ENCODE measurements at places on chromosomes 5 and 9. TPM values are rescaled to one million over a fixed set of nuclear protein-coding genes. Genes with fewer than 3 reads are reported as not detected.

Gene SLC36A3
- 0.28 TPM for total RNA-seq

DNA sequence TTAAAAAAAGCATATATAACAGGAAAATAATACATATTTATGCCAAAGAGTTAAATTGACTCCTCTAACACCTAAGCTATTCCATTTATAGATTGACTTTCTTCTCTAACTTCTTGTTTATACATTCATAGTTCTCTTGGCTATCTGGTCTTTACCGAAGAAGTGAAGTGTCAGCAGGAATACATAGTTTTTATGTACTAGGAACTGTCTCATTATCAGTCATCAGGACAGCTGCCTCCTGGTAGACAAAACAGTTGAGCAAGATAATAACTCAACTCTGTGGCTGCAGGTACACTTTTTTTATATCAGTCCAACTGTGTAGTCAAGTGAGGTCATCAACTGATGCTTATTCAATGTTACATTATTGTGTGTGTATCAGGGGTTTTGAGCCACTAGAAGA, 1436.0 kb upstream of the NUDT12 start:
- DNase-seq: no peak
- H3K36me3 ChIP-seq: no peaks in the 10 kb centered on the region

- DNase-seq: no peak
- no peak overlapping the region for H3K27ac ChIP-seq
- no peaks in the 10 kb centered on the region for H3K36me3 ChIP-seq
- no peaks in the 10 kb centered on the region for H3K27me3 ChIP-seq
- no peaks in the 10 kb centered on the region for H3K4me1 ChIP-seq
- no peak overlapping the region for H3K4me3 ChIP-seq
Measured at GRCh38 chr9:71918419-71918818, 7.0 kb downstream of the C9orf85 start.

GRCh38 chr5:55576661-55577060, 41.9 kb upstream of the PLPP1 start:
- H3K27me3 ChIP-seq: no peaks in the 10 kb centered on the region
- peak overlapping the region; percentile 68 for H3K27ac ChIP-seq
- no peak overlapping the region for H3K4me3 ChIP-seq
- no peak for DNase-seq
- H3K36me3 ChIP-seq: no peaks in the 10 kb centered on the region

- H3K36me3 ChIP-seq: no peaks in the 10 kb centered on the region
- H3K4me3 ChIP-seq: no peak overlapping the region
Measured at GRCh38 chr5:133029416-133029815, 3.1 kb upstream of the ZCCHC10 start.

DNA sequence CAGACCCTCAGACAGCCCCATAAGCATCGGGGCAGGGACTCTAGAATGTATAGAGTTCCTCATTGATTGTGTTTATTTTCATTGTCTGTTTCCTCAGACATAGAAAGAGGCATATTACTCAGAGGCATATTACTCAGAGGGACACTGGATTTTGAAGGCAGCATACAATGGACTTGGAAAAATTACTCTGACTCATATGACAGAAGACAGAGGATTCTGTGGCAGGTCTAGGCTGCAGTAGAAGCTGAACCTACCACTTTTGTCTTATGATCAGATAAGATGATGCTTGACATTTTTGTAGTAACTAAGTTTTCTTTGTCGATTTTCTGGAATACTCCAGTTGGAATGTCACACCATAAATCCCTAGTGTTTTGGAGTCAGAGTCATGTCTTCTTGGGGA, 105.2 kb downstream of the ST8SIA4 start:
- no peaks in the 10 kb centered on the region for H3K27me3 ChIP-seq
- no peak overlapping the region for H3K27ac ChIP-seq
- H3K4me1 ChIP-seq: no peaks in the 10 kb centered on the region

- H3K27me3 ChIP-seq: no peaks in the 10 kb centered on the region
- no peak overlapping the region for H3K4me3 ChIP-seq
- no peaks in the 10 kb centered on the region for H3K36me3 ChIP-seq
- H3K4me1 ChIP-seq: no peaks in the 10 kb centered on the region
Measured at GRCh38 chr5:153624451-153624765, 133.9 kb downstream of the GRIA1 start.

Gene SPATA31C1
- total RNA-seq: 0.97 TPM

DNA sequence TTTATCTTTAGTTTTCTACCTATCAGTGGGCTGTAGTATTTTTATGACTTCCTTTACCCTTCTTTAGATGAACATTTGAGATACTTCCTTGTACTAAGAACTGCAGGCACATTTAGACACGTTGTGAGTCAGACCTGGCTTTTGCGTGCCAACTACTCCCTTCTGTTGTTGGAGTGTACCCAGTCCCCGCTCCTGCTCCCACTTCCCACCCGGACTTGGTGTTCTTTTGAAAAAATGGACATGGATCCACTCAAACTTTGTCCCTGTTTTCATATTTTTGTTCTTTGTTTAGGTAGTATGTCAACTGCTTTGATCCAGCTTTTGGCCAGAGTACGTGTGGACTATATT, 60.7 kb downstream of the PARP8 start:
- H3K36me3 ChIP-seq: no peaks in the 10 kb centered on the region
- H3K27me3 ChIP-seq: no peaks in the 10 kb centered on the region
- no peaks in the 10 kb centered on the region for H3K4me1 ChIP-seq
- no peak overlapping the region for H3K4me3 ChIP-seq

DNA sequence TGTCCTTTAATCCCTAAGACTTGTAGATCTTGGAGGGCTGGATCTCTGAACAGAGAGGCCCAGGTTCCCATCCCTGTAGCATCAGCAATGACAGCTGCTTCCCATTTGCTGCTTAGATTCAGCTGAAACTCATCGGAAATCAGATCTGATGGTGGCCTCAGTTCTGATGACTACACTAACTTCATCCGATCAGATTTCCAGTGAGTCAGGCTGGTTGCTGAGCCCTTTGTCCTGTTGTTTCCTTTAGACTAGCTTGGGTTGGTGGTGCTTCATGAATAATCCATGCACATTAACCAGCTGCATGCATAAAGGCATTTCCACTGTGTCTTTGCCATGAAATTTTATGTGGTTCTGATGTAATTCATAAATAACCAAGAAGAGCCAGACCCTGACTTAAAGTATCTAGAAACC, 195.2 kb upstream of the TUT7 start:
- no peak overlapping the region for H3K27ac ChIP-seq
- no peak overlapping the region for H3K4me3 ChIP-seq
- no peaks in the 10 kb centered on the region for H3K36me3 ChIP-seq
- H3K27me3 ChIP-seq: no peaks in the 10 kb centered on the region

Gene NIPAL4
- total RNA-seq: 2.8 TPM

DNA sequence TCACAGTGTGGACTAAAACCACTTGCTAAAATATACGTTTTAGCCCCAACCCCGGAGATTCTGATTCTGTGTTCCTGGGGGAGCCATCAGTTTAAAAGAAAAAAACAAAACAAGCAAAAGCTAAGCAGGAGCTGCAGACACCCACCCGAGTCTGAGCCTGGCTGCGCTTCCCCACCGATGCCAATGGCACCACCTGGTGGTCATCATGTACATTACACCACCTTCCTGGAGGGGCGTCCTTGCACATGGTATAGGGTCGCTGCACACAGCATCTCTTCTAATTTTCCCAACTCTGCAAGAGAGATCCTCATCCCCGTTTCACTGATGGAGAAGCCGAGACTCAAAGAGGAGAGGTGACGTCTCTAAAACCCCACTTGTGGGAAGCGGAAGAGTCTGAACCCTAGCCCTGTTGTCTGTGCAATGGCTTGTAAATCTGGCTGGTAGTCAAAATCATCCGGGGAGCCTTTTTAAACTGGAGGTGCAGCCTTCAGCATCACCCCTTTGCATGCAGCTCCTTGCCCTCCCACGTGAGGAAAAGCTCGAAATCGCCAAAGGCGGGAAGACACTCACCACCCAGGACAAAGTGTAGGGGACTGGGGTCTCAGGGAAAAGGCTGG, 23.1 kb upstream of the CNOT6 start:
- H3K4me1 ChIP-seq: no peaks in the 10 kb centered on the region
- no peaks in the 10 kb centered on the region for H3K36me3 ChIP-seq
- no peak overlapping the region for H3K4me3 ChIP-seq
- no peaks in the 10 kb centered on the region for H3K27me3 ChIP-seq
- no peak overlapping the region for H3K27ac ChIP-seq

Gene ASPN
- 1.8 TPM for total RNA-seq

GRCh38 chr5:24998641-24999040, 353.9 kb upstream of the CDH10 start:
- no peaks in the 10 kb centered on the region for H3K27me3 ChIP-seq
- H3K36me3 ChIP-seq: no peaks in the 10 kb centered on the region
- H3K4me1 ChIP-seq: no peaks in the 10 kb centered on the region
- H3K4me3 ChIP-seq: no peak overlapping the region

GRCh38 chr9:112558476-112558875, 71.8 kb downstream of the KIAA1958 start:
- no peaks in the 10 kb centered on the region for H3K27me3 ChIP-seq
- no peaks in the 10 kb centered on the region for H3K4me1 ChIP-seq
- no peak for DNase-seq

DNA sequence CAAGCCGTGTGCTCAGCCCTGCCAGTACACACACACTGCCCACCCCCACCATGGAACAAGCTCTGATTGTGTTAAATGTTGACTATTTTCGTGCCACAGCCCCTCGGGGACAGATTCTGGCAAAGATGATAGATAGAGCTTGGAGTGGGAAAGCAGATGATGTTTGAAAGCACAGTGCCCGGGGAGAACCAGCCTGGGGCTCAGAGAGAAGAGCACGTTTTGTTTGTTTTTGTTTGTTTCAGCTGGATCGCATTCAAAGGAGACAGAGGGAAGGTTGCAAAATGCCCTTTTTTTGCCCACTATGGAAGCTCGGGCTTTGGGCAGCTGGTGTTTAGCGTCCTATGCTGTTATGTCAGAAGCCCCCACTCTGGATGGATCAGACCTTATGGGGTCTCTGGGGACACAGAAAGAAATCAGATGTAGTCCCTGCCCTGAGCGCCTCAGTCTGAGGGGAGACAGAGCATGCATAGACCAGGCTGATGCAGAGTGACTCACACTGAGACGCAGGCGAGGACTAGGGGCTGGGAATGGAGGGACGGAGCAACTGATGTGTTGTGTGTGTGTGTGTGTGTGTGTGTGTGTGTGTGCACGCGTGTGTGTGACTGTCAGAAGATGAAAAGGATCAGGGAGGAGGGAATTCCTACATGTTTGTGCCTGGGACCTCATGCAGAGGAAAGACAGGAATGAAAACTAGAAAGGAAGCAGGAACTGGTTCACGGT, 229.7 kb downstream of the MELK start:
- no peaks in the 10 kb centered on the region for H3K27me3 ChIP-seq
- H3K27ac ChIP-seq: no peak overlapping the region
- H3K36me3 ChIP-seq: no peaks in the 10 kb centered on the region
- H3K4me1 ChIP-seq: no peaks in the 10 kb centered on the region
- H3K4me3 ChIP-seq: no peak overlapping the region

DNA sequence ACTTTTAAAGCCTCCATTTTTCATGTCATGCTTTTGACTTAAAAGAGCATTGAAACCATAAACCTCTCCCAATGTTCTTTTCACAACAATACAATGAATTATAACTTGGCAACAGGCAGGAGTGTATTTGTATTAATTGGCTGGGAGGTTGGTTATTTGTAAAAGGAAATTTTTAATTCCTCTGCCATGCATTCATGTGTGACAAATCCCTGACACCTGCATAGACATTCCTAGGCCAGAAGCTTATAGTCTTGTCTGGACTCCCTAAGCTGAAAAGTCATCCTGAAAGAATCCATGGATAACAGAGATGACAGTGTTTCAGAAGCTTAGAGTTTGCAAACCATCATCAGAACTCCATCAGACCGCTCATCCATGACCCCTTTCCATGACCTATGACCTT, 76.3 kb upstream of the PTGER4 start:
- no peak overlapping the region for H3K27ac ChIP-seq
- no peak overlapping the region for H3K4me3 ChIP-seq
- no peaks in the 10 kb centered on the region for H3K4me1 ChIP-seq
- no peaks in the 10 kb centered on the region for H3K27me3 ChIP-seq
- H3K36me3 ChIP-seq: no peaks in the 10 kb centered on the region

Gene WWC1
- total RNA-seq: 52.6 TPM

DNA sequence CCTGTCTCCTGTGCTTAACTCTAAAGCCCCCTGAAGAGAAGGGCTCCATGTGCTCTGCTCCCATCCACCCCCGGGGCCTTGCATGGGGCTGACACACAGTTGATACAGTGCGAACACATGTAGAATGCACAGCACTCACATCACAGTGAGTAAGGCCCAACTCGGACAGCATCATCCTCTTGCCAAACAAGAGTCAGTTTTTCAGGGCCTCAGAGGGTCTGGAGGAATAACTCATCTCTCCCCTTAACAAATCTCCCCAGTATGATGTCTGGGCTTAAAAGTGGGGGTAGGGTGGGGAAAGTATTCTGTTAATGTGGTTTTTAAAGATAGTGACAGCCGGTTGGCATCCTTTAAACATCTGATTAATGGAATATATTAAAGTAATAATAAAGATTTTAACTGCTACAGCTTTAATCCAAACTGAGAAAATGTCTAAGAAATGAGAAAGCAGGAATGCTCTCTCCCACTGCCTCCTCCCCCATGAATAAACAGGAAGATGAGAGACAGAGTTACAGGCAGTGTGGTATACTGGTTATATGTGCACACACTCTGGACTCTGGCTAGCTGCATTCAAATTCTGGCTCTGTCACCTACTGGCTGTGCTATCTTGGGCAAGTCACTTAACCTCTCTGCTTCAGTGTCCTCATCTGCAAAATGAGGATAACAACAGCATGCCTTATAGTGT, 22.5 kb downstream of the APBA1 start:
- no peak overlapping the region for H3K27ac ChIP-seq
- H3K27me3 ChIP-seq: no peaks in the 10 kb centered on the region
- H3K36me3 ChIP-seq: no peaks in the 10 kb centered on the region
- H3K4me1 ChIP-seq: no peaks in the 10 kb centered on the region
- DNase-seq: no peak
- H3K4me3 ChIP-seq: no peak overlapping the region

DNA sequence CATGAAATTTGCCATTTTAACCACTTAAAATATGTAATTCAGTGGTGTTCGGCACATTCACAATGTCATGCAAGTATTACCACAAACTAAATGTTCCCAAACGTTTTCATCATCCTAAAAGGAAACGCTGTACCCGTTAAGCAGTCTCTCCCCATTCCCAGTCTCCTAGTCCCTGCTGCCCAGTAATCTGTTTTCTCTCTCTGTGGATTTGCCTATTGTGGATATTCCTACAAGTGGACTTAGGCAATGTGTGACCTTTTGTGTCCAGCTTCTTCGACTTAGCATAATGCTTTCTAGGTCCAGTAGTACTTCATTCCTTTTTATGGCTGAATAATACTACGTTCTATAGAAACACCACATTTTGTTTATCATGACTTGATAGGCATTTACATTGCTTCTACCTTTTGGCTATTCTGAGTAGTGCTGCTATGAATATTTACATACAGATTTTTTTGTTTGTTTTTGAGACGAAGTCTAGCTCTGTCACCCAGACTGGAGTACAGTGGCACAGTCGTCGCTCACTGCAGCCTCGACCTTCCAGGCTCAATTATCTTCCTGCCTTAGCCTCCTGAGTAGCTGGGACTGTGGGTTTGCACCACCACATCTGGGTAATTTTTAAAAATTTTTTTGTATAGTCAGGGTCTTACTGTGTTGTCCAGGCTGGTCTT, 13.0 kb downstream of the DENND4C start:
- no peaks in the 10 kb centered on the region for H3K36me3 ChIP-seq
- H3K27ac ChIP-seq: no peak overlapping the region
- H3K27me3 ChIP-seq: no peaks in the 10 kb centered on the region
- H3K4me1 ChIP-seq: no peaks in the 10 kb centered on the region
- no peak for DNase-seq
- no peak overlapping the region for H3K4me3 ChIP-seq

Gene DPYSL3
- total RNA-seq: 126 TPM

Gene PAPPA
- total RNA-seq: 1.8 TPM

Data from prostate gland (tissue), 2 donors.